ENCODE measurements at places on chromosomes 11 and 22.

DNA sequence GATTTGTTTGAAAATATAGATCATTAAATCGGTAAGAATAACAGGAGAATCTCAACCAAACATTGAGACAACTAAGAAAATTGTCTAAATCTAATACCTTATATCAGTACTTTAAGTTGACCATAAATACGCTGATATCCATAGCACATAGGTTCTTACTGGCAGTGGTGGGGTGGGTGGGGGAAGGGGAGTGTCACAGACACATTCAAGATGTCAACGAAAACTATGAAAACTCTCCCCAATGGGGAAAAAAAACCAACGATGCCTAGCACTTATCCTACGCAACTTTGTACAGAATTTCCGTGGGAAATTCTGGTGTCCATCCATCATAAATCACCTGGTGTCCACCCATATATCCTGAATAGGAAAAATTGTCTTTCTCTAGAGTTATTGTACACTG is 6.2 kb downstream of the GRAP2 start:
- peak; percentile 63 for DNase-seq

- DNase-seq: no peak
Measured at GRCh38 chr22:30044369-30044768, 35.9 kb upstream of the HORMAD2 start.

- DNase-seq: no peak
Measured at GRCh38 chr11:19756675-19757475, 44.2 kb downstream of the NAV2 start.

- no peak for DNase-seq
Measured at GRCh38 chr11:133040289-133040900, 491.9 kb downstream of the OPCML start.

DNA sequence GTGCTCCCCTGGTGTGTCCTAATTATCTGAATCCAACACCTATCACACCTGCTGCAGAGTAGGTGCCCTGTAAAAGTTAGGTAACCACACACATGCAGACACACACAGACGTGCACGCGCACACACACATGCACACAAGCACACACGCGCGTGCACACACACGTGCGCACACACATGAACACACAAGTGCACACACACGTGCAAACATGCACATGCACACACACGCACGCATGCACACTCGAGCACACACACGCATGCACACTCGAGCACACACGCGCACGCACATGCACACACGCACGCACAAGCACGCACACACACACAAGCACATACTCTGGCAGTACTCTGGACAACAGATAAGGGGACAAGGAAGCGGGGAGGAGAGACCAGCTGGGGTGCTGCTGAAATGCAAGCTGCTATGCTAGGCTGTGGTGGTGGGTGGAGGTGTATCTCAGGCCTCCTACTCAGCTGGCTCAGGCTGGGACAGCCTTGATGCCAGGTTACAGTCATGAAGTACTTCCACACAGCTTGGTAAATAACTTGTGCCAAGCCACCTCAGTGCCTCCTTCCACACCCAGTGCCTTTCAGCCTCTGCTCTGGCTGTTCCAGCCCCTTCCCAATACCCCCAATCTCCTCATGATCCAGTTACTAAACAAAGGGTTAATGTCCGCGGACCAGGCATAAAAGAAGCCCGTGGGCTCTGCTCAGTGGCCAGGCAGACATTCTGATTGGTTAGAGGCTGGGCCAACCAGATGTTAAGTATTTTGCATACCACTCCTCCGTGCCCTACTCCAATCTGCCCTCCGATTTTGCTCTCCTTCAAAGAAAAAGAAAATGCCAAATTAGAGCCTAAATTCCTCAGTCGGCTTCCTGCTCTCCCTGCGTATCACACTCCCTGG is 374.1 kb downstream of the TENM4 start:
- no peak for DNase-seq

GRCh38 chr11:134980819-134981710 is 569.0 kb upstream of the B3GAT1 start:
- no peak for DNase-seq

GRCh38 chr11:110425751-110426545 is 3.8 kb upstream of the FDX1 start:
- DNase-seq: no peak

- DNase-seq: no peak
Measured at GRCh38 chr11:26820739-26821138, 98.9 kb upstream of the SLC5A12 start.

- DNase-seq: no peak
Measured at GRCh38 chr11:119525180-119525866, 102.4 kb upstream of the THY1 start.

DNA sequence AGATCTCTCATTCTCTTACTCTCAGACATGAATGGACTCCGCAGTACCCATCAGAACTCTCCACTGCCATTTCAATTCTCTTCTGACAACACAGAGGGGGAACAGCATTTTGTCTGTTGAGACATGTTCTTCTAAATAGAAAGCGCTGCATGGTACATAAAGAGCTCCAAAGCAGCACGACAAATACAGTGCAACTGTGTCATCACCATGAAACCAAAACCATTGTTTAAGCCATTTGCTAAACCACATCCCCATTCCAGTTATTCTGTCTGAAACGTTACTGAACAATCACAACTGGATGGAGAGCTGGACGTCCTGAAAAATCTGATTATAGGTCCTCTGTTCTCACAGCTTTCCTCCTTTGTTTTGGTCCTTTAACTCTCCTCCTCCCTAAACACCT is 17.9 kb upstream of the TENM4 start:
- no peak for DNase-seq

DNA sequence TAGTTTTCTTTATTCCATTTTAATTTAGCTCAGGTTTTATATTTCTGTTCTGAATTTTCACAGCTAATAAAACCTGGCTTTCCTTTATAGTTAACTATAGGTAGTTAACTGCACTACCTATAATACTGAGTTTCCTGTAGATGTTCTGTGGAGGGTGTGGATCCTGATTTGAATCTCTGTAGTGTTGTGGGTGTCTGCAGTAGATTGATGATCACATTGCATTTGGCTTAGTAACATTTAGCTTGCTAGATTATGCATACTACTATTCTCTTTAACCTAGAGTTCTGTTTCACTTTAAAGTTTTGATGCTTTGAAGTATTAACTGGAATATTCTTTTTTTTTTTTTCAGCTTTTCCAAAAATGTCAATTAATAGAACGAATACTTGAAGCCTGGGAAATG is 110.1 kb downstream of the PPP6R3 start:
- DNase-seq: no peak

GRCh38 chr11:97743205-97743742 is 1277.5 kb upstream of the CNTN5 start:
- DNase-seq: no peak

- no peak for DNase-seq
Measured at GRCh38 chr22:25127318-25127717, 72.3 kb upstream of the CRYBB3 start.

- DNase-seq: no peak
Measured at GRCh38 chr11:15565880-15566279, 451.2 kb downstream of the INSC start.

- DNase-seq: no peak
Measured at GRCh38 chr11:73228268-73229134, 10.4 kb downstream of the P2RY2 start.

DNA sequence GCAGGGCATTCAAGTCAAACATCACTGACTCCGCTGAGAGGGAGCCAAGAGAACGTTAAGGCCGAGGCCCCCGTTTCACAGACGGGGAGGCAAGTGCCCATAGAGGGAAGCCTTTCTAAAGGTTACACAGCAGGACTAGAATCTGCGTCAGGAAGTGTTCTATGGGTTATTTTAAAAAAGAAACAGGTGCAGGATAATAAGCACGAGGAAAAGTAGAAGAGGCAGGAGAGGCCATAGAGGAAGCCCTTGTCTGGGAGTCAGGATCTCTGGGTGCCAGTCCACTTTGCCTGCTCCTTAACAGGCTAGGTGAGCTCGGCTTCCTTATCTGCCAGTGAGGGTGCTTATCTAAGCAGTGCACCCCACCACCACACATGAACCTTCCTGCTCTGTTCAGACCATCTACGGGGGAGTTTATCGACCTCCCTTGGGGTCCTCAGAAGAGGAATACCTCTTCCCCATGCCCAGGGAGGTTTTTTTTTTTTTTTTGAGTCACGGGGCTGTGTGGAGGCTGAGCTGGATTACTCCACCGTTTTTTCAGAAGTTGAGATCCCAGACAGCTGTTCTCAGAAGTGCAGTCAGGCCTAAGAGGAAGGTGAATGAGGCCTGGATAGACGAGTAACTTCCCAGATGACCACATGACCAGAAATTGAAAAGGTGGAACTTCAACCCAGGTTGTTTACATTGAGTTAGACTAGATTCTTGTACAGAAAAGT is 1.2 kb upstream of the FCHSD2 start:
- DNase-seq: no peak

- DNase-seq: no peak
Measured at GRCh38 chr22:43567691-43568324, 156.0 kb downstream of the MPPED1 start.

- DNase-seq: no peak
Measured at GRCh38 chr11:110878513-110878912, 166.3 kb upstream of the ARHGAP20 start.

- no peak for DNase-seq
Measured at GRCh38 chr11:81007046-81007445, 1566.2 kb upstream of the TENM4 start.

DNA sequence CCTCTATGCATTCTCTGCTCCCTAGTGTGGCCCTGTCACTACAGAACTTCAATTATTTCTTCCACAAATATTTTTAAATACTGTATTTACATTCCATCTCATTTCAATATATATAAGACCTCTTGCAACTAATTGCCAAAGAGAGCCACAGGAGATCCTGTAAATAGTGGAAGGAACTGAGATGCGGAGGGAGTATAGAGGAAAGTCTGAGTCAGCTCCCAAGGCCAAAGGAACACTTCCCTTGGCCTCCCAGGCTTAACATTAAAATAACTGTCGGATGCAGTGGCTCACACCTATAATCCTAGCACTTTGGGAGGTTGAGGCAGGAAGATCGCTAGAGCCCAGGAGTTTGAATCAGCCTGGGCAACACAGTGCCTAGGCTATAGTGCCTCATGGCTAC is 31.2 kb downstream of the RBFOX2 start:
- DNase-seq: no peak

DNA sequence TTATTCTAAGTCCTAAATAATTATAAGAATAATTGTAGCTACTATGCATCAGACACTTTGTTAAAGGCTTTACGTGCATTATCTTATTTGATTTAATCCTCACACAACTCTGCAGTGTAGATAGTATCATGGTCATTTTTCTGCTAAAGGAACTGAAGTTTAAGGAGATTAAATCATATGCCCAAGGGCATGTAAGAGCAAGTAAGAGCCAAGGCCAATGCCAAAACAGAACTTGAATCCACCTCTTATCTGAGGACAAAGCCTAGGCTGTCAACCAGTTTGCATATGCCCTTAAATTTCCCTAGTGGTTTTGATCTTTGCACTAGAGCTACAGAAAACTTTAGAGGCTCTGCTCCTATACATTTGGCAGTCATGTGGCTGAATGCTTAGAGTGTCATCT is 65.6 kb upstream of the OR5AK2 start:
- DNase-seq: no peak

GRCh38 chr11:40508303-40508702 is 951.1 kb downstream of the LRRC4C start:
- DNase-seq: no peak

DNA sequence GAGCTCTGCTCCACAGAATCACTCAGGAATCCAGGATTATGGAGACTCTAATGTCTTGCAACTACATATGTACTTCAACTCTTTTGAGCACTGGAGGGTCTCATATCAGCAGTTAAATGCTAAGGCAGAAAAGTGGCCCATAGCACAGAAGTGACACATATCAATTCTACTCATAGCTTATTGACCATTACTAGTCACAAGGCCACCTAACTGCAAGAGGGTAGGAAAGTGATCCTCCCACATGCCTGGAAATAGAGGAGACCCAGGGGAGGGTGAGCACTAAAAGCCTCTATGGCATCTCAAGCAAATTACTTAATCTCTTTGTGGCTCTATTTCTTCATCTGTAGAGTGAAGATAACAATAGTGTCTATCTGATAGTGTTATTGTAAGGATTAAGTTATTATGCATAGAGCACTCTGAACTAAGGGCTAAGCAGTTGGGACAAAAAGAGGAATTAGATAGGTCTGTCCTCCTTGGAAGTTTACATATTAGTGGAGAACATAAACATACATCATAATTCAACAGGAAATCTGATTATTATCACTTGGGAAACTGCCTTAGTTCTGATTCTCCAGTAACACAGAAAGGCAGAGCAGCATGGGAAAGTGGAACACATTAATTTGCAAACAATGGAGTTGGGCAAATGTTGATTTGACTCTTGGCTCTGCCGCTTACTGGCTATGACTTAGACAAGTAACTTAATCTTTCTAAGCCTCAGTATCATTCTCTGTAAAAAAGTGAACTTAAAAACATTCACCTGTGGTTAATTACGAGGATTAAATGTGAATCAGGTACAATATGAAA is 25.1 kb upstream of the USP47 start:
- no peak for DNase-seq

DNA sequence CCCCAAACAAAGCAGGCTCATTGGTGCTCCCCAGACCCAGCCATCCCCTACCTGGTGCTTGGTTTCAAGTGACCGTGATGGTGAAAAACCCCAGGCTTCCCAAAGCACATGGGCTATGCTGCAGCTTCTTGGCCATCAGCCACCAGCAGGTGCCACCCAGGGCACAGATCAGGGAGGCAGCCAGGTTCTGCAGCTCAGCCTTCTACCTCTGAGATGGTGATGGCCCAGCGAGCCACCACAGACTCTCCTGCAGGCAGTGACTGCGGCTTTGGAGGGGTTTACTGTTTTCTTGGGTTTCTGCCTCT is 70.0 kb upstream of the ALX4 start:
- DNase-seq: no peak

- DNase-seq: no peak
Measured at GRCh38 chr22:46055911-46056545, 79.1 kb upstream of the WNT7B start.

- DNase-seq: no peak
Measured at GRCh38 chr11:125276619-125276976, 112.0 kb downstream of the PKNOX2 start.

DNA sequence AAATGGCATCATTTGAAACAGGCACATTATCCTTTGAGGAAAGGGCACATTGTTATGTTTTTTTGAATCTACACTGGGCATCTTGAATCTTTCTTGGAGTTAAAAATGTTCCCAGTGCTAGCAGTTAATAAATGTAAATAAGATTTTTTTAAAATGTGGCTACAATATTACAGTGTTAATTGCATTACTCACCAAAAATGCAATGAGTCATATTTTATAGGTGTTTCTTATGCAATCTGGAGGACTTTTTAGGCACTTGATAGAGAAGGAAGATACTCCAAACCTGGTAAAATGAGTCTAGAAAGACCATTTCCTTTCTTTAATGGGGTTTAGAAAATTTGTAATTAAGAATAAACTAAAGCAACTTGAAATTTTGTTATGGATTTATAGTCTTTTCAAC is 238.0 kb downstream of the METTL15 start:
- DNase-seq: no peak

Measured in stimulated activated CD4-positive, alpha-beta T cell treated with anti-CD3 and anti-CD28 coated beads, Interleukin-15, amount 100 ng/mL, for 24 hours (primary cell).